ENCODE measurements at places on chromosomes 1 and 21.

- DNase-seq, result no peak
Observed at GRCh38 chr1:54016343-54017282, 1.4 kb downstream of the LDLRAD1 start.

GRCh38 chr1:67427947-67428346, 2.3 kb downstream of the SERBP1 start:
- no peak for DNase-seq

- DNase-seq, result no peak
Observed at GRCh38 chr1:119883826-119884225, 12.5 kb downstream of the ADAM30 start.

DNA sequence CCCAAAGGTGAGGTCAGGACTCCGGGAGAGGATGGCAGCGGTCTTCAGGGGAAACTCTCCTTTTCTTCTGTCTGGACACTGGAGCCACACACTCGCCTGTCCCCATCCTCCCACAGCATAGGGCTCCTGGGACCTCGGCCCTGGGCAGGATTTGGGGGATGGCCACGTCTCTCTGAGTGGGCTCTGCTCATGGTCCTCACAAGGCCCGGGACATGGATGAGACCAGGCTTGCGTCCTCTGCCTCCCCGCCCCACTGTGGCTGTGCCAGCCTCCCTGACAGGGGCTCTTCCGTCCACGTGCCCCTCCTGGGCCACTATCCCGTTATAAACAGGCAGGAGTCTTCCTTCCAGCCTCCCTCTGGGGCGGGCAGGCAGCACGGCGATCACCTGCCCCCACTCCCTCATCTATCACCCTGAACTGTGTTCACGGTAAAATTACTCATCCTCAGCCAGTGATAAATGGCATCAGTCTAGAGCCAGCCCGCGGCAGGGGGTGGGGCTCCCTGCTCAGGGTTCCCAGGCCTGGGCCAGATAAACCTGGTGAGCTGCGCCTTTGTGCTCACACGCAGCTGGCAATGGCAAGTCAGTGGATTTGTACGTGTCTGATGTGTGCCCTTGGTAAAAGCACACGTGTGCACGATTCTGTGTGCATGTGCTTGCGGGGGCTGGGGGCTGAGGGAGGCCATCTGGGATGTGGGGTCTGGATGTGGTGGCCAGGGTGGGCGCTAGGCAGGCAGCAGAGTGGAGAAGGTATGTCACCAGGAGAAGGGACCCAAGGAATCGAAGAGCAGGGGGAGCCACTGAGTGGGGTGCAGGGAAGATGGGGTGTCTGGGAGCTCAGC, 12.6 kb upstream of the SAMD11 start:
- DNase-seq, result no peak

Data from stimulated activated naive CD8-positive, alpha-beta T cell treated with anti-CD3 and anti-CD28 coated beads, Interleukin-15, Interleukin-2, amounts not matched to agents 100 U/mL and 50 U/mL, for 24 hours (primary cell).